ENCODE measurements at places on chromosomes 7 and 10.

GRCh38 chr7:137882261-137882668, 35.5 kb upstream of the DGKI start:
- peak; percentile 92 for DNase-seq

GRCh38 chr7:140512317-140513000, 33.2 kb upstream of the MKRN1 start:
- no peak for DNase-seq

DNA sequence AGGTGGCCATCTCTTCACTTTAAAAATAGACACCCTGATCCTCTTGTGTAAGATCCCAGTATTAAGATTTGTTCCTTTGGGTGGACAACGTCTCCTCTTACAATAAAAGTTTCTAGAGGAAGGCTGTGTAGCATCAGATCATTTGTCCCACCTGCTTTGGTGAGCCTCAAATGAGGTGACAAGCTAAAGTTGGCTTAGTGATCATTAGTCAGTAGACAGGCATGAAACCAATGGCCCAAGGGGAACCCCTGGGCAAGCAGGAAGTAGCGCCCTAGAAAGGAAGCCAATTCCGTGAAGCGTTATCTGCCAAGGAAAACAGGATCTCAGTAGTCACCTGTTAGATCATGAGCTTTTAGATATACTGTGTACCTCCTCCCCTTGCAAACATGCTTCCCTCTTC, 66.8 kb downstream of the PCGF5 start:
- no peak for DNase-seq

DNA sequence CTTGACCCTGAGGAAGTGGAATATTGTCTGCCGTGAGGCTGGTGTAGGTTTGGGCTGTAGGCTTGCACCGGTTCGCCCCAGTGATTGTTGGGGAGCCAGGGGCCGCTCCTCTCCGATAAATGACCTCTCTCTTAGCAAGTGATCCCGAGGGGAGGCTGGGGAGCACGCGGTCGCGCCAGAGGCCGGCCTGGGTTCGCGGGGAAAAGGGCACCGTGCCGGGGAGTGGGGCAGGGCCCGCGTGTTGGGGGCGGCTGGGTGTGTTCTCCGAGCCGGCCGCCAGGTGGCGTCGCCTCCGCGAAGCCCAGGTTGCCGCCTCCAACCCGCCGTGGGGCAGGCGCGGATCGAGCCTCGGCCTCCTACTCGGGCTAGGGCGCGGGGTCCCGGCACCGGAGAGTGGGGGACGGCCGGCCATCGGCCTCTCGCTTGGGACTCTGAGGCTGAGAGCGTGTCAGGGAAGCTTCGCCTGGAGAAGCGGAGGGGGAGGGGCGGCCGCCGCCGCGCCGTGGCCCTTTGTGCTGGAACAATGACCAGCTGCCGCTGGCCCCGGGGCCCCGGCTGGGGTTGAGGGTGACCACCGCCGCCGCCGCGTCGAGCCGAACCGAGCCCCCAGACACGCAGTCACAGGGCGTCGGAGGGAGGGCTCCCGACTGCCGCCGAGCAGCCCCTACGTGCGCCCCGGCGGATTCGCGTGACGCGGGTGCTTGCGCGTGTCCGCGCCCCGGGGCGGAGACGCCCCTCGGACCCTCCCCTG, 442 bp upstream of the LZTS2 start:
- DNase-seq, result peak; percentile 88

GRCh38 chr10:3274414-3274813, 101.8 kb upstream of the PITRM1 start:
- no peak for DNase-seq

DNA sequence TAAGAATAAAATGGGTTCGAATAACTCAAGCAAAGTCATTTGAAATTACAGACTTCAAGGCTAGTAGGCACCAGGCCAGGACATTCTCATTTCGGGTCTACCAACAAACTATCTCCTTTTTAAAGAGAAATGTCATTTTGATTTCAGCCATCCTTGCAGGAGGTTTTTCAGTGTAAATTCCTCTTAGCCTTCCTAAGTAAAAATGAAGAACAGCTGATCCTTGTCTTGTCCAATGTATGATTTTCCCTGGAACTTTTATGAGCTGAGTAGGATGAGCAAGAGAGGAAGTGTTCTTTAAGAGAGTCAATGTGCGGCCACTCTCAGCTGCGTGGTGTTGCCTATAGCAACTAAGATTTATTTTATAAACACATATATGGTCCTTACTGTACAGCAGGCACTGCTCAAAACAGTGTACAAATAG, 110.1 kb downstream of the PLCE1 start:
- DNase-seq, result no peak

- no peak for DNase-seq
Observed at GRCh38 chr7:134613623-134614347, 32.9 kb upstream of the BPGM start.

- DNase-seq, result no peak
Observed at GRCh38 chr10:61138708-61139591, 195.0 kb upstream of the RHOBTB1 start.

- peak; percentile 5 for DNase-seq
Observed at GRCh38 chr7:116977172-116977571, 23.9 kb downstream of the ST7 start.

DNA sequence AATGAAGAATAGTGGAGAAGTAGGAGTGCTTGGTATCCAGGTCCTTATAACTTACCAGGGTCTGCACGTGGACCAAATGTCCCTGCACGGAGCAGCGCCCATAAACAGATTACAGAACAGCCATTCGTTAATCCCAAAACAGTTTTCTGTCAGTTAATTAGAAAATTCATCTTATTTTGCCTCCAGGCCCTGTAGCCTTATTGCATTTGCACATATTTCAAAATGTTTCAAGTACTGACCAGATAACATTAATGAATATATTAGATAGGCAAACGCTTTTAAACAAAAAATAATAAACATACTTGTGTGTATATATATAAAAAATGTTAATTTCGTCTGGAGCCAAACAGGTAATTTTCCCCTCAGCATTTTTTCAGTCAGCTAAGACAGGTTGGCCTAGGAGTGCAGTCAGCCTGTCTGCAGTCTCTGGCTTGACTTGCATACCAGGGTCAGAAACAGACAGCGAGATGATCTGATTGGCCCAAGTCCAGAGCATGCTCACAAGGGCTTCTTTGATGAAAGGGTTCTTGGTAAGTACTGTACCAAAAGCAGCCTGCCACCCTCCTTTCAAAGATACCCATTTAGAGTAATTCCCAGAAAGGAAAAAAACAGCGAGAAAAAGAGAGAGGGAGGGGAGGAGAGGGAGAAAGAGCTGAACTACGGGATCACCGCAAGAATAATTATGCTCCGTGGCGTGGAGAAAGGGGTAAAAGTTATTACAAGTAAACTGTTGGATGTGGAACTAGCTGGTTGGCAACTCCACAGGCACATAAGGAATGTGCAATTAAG, 194.4 kb upstream of the TCF7L2 start:
- DNase-seq, result no peak

DNA sequence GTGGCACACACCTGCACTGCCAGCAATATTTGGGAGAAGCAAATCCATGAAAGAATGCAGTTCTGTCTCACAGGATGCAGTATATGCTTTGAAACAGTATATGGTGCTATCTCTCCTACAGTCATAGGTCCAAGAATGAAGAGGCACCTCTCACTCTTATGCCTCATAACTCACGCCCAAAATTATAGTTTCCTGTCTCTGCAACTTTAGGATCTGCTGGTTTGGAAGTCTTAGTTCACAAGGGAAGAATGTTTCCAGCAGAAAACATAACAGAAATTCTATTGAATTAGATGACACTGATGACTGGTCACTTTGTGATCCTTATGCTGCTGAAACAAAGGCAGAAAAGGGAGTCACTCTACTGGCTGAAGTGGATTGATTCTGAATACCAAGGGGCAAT, 5.7 kb downstream of the C10orf67 start:
- no peak for DNase-seq

DNA sequence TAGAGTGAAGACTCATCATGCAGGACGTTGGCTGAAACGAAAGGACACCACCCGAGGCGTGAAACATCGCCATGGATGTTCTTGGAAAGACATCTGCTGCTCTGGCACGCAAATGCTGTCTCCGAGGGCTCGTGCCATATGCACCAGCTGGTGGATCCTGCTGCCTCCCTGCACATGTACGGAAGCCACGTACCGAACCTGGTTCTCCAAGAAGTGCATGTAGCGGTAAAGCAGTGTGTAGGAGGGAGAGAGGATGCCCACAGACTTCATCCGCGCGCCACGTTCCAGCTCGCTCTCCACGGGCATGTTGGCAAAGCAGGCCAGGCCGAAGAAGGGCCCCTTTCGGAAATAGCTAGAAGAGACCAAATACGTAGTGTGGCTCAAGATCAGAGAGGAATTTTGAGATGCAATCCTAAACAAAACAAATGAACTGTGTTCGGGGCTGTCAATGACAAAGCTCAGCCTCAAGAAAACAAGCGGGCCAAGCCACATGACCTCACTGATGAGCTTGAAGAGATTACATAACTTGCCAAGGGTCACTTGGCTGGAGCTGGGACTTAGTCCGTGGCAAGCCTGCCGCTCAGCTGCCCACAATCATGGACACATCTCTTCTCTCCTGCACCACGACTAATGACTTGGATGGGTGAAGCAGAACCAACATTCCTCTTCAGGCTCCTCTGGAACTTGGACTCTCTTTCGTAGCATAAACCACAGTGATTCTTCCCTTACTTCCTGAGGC, 16.5 kb downstream of the DENND11 start:
- DNase-seq, result no peak

DNA sequence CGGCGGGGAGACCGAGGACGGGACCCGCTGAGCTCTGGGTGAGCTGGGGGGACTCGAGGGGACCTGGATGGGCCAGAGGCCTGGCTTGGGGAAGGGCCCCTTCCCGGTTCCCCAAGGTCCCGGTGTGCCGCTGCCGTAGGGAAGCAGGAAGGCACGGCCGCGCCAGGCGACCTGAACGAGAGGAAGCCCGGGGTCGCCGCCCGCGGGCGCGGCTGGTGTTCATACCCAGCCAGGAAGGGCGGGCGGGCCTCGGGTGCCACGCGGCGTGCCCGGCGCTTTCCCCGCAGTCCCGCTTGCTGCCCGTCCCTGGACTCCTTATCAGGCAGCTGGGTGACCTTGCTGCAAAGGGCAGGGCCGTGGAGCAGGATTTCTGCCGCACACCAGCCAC, 38.0 kb downstream of the ZNF777 start:
- no peak for DNase-seq

DNA sequence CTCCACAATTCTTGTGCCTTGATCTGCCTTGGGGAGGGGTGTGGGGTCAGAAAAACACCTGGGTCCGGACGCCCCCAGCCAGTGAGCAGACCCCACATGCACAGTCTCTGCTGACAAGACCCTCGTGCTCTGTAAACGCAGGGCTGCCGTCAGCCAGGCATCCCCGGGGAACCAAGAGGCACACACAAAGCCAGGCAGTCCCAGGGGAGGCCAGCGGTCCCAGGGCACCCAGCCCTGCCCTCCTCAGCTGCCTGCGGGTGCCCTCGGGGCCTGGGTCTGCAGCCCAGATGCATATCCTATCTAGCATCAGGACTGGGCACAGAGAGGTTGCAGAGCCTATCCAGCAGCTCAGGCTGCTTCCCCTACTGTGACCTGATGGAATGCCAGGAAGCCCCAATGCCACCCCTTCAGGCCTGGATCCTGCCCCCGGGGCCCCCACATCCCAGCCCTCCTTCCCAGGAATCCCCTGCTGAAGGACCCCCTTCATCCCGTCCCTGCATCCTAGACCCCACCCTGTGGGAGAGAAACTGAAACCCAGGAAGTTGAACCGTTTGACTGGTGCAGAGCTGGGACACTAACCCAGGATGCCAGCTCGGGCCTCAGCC, 92.4 kb downstream of the MICALL2 start:
- no peak for DNase-seq

DNA sequence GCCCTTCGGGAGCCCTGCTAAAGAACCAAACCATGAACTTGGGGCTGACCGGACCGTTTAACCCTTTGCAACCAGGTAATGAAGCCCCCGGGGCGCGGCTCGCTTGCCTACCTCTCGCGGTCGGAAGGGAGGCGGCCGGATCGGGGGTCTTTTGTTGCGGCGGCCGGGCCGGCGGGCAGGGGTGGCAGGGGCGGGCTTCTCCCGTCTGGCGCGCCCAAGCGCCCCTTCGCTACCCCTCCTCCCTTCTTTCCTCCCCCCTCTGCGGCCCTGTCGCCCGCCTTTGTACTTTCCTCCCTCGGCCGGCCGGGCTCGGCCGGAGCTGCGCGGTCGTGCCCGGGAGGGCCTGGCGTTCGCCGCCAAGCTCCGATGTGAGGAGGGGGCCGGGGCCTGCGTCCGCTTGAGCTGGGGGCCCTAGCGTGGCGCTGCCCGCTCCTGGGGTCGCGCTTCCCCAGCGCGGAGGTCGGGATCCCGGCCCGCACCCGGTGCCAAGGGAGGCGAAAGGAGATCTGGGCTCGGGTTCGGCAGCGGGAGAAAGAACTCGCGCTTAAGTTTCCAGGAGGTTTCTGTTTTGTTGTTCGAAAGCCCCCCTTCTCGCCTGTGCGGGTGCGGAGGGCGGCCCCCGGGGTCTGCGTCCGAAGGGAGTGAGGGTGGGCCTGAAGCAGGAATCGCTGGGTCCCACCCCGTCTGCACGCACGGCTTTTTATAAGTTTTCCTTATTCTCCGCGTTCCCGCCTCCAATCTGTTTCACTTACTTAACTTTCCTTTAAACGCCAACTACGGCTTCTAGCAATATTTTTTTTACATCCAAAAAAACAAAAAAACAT, 436.8 kb upstream of the GALNT17 start:
- peak; percentile 44 for DNase-seq

DNA sequence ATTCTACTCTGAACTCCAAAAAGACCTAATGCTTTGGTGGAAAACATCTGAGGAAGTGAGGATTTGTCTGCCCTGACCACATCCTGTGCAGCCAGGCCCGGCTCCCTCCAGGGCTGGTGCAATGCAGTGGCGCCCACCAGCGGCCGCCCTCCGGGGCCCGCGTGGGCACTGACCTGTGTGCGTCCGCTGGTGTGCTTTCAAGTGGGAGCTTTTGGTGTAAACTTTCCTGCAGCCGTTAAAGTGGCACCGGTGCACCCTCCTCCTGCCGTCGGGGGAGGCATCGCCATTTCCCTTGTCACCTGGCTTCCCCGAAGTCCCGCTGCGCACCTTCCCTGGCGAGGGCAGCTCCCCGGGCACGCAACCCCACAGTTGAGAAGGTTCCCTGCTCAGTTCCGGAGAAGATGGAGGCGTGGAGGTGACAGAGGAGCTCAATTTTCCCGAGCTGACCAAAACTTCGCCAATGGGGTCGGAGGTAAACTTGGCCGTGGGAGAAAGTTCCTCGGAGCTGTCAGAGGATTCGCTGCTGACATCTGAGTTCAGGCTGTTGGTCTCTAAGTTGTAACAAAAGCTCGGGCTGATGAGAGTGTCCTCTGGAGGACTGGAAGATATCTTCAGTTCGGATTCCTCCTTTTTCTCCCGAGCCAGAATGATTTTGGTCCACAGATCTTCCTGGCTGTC, 3.4 kb downstream of the KLF6 start:
- no peak for DNase-seq

- no peak for DNase-seq
Observed at GRCh38 chr10:117920956-117921355, 125.8 kb downstream of the RAB11FIP2 start.

DNA sequence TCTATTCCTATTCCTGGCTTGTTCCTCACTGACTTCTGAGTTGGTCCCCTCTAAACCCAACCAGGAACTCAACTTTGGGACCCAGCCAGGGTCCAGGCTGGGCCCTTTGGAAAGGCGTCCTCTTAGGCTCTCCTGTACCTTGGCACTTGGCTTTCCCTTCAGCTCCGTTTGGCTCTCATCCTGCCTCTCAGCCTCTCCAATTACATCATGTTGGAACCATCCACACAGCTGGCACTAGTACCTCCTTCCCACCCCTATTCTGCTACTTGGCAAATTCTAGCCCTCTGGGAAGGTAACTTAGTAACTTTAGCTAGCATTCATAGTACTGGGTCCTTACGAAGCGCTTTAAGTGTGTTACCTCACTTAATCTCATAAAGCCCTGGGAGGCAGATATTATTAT, 205.3 kb upstream of the HABP2 start:
- no peak for DNase-seq
